ENCODE measurements at places on chromosomes 1 and 21.

DNA sequence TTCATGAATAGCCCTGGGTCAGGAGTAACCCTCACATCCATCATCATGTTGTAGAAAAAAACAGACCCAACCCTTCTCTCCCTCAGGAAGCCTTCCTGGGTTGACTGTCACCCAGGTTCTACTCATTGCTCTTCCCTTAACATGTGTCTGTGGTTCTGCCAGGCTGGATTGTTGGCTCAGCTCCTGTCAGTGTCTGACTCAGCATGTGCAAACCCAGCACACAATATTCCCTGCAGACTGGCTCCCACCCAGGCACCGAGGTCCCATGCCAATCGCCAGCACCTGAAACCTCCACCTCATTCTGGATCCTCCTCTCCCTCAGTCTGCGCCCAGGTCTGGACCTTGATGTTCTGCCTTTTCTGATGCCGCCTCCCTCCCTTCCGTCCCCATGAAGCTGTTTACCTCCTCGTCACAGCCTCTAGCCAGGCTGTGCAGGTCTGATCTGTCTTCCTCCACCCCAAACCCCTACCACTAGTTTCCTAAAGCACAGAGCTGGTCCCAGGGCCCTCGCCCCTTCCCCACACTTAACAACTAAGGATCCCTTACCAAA is 4.3 kb upstream of the S100A8 start:
- no peak for DNase-seq

DNA sequence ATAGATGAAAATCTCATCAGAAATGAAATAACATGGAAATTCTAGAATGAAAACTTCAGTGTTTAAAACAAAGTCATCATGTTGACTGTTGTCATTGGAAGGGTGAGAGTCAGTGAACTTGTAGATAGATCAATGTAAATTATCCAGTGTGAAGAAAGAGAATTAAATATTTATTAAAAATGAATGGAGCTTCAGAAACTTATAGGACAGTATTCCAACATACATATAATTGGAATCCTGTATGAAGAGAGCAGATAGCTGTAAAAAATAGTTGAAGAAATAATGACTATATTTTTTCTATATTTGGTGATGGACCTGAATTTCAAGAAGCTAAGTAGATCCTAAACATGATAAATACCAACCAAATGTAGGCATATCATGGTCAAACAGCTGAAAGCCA is 60.0 kb downstream of the MAN1A2 start:
- DNase-seq = no peak

DNA sequence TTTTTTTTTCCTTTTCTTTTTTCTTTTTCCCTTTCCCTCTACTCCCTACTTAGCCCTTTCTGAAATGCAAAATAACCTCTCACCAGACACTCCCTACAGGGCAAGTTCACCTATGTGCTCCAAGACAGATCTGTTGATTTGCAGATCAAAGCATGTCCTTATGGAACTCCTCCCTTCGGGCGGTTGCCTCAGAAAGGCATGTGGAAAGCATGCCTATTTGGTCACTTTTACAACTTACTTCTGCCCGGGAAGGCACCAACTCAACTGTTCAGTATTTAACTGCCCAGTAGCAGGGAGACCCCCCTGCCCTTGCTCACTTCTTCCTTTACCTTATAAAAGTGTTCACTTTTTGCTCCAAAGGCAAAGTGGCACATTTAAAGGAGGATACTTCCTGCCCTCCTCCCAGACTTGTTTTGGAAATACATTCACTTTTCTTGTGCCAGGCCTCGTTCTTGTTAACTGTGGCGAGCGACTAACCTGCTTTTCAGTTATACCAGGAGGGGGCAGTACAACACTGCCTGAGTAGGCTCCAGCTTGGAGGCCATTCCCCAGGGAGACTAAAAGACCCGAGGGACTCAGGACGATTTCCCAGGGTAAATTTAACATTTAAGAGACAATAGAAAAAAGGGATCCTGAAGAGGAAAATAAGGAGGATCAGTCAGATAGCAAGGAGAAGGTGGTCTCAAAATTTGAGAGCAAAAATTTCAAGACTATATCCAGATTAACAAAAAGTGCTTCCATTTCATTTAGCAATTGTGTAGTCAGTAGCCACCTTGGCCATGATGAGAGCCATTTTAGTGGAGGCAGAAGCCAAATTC is 12.3 kb upstream of the SLAMF7 start:
- peak; percentile 49 for DNase-seq

- DNase-seq = peak; percentile 24
These were observed 173.3 kb upstream of the FOXD3 start for GRCh38 chr1:63148825-63149645.

DNA sequence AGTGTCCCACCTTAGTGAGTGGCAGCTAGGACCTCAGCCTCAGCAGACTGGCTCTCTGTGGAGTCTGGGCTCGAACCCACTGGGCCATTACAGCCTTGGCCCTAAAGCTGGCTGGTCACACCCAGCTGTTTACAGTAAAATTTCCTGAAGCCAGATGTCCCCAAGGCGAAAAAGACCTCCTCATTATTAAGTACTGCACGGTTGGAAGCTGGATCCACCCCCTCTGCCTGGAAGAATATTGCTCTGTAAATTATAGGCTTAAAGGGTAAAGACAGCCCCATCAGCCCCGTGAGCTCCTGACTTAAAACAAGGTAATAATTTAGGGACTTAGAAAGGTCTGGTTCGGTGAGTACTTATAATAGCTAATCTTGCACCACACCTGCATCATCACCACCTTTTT is 30.3 kb upstream of the TMEM51 start:
- DNase-seq = no peak

GRCh38 chr1:172533513-172534151 is 682 bp downstream of the SUCO start:
- DNase-seq = peak; percentile 23

DNA sequence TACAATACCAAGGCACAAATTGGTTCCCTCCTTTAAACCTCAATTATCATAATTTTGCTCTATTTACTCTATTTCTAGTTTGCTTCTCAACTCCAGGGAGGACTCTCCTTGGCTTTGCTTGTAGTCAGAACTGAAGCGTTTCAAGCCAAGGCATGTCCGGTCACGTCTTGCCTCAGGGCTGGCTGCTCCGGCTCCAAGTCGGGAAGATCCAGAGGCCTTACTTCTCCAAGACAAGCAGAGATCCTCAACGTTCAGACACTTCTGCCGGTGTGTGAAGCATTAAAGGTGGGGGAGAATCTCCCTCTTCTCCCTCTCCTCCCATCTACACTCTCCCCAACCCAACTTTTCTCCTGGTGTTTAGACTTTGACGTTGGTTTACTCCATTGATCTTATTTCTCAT is 7.2 kb upstream of the HHAT start:
- DNase-seq = no peak

DNA sequence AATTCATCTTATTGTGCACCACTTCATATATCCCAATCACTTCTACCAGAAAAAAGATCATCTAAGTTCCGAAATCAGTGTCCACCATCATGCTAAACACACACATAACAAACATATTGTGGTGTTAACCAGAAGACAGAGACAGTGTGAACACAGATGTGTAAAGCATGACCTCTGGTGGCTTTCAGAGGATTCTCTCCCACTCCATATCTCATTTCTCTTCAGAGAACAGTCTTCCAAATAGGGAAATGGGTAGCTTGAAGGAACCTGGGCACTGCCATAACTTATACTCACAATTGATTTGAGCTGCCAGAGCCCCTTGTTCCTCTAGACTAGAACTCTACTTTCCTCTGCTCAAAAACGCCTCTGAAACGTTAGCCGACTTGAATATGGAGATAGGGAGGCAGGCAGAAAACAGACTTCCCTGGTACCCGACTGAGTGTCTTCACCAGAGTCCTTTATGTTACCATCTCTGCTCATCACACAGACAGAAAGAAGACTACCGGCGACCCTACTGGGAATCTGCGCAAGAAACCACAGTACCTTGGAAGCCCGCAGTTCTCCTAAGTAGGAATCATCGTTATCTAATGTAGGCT is 1.8 kb upstream of the ELAPOR1 start:
- no peak for DNase-seq

DNA sequence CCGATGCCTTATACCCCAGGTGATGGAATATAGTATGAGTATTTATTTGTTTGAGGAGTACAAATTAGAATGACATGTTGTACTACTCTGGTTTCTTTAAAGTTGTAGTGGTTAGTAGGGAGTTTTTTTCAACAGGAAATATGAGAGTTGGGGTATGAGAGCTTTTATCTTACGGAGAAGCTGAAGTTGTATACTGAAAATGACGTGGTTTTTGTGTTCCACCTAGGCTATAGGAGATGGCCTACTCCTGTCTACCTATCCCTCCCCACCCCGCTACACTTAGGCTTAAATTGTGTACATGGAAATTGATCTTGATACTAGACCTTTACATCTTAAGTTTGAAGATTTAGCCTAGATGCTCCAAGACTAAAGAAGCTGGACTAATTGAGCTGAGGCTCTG is 6.8 kb upstream of the HAX1 start:
- no peak for DNase-seq

- DNase-seq = peak; percentile 77
These were observed 747 bp upstream of the ENAH start for GRCh38 chr1:225653463-225654276.

DNA sequence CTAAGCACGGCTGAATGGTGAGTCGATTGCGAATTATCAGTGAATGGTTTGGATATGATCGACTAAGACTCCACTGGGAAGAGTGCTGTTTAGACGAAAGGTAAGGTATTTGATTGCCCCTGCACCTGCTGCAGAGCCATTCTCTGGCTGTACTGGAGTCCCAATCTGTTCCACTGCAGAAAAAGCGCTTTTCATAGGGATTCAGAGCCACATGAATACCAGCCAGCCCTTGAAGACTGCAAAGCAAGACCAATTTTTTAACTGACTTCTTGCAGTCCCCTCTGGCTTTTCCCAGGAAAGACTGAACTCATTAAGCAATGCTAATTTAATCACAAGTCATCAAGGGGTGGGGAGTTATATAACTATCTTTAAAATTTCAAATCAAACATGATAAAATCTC is 1.3 kb downstream of the GREM2 start:
- DNase-seq = no peak

GRCh38 chr1:181134543-181135436 is 46.3 kb downstream of the IER5 start:
- no peak for DNase-seq

DNA sequence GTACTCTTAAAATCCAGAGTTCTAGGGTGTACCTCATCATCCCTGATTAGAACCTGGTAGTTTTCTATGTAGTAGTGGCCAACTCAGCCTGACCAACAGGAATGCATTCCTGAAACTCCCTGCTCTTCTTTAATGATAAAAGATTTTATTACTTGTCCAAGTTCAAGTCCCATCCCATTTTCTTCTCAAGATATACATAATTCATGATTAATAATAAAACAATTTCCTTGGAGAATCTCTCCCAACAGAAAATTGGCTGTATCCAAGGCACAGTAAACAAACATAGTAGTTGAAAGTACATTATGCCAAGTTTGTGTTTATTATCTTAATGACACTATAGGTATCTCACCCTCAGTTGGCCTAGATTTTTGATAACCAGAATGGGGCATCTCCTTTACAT is 714.1 kb upstream of the ADAMTS5 start:
- DNase-seq = no peak

- no peak for DNase-seq
These were observed 12.7 kb downstream of the CSF1 start for GRCh38 chr1:109923131-109923945.

- DNase-seq = peak; percentile 43
These were observed 132.9 kb upstream of the POU3F1 start for GRCh38 chr1:38179483-38179882.

- no peak for DNase-seq
These were observed 28.4 kb downstream of the AK2 start for GRCh38 chr1:33008051-33008914.

DNA sequence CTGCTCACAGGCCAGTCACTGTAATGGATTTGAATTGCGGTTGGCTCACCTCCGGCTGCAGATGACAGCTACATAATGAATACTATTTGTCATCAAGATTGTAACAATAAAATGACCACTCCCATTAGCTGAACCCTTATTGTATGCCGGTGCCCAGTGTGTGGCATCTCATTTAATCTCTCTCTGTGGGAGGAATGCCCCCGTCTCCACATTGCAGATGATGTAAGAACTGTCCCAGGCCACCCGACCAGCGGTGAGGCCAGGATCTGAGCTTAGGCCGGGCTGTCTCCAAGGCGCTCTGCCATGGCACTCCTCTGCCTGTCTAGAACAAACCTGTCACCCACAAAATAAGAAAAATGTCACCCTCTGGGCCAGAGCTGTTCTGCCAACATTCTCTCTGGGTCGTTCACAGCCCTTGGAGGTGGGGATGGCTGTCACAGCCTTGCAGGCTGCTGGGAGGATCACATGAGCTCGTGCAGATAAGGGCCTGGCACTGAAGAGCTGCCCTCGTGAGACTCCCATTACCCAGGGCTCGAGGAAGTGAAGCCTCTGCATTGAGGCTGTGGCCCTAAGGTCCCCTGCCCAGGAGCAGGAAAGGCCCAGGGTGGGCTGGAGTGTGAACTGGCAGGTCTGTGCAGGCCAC is 52.7 kb downstream of the ECE1 start:
- peak; percentile 52 for DNase-seq

DNA sequence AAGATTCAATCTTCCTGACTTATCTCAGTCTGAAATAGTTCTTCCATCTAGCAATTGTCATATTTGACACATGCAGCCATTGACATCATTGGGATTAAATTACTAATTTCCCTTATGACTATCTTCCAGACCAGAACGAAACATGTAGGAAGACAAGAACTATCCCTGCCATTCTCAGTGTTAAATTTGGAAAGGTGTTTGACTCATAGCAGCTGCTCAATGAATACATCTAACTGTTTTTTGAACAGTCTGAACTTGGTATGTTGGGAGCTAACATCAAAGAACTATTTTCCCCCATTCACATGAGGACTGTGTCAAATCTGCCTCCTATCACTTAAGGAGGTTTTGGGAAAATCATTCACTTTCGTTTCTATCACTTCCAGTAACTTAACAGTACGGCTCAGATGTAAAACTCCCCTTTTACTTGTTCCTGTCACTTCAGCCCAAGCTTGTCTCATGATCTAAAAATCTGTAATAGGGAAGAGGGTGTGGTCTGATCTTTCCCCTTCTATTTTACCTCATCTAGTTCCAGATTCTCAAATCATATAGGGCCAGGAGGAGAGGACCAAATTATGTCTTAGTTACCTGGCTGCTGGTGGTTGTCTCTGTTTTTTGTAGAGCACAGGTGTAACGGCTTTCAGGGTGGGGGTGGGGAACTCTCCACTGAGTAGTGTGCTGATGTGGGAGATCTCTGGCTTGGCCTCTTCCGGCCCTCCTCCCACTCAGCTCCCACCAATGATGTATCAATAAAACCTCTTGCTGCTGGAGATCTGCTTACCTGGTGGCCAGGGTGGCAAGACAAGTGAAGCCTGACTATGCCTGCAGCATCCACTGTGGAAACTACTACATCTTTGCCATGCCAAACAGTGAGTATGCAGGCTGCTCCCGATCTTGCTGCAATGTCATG is 26.2 kb upstream of the SLAMF1 start:
- DNase-seq = no peak

DNA sequence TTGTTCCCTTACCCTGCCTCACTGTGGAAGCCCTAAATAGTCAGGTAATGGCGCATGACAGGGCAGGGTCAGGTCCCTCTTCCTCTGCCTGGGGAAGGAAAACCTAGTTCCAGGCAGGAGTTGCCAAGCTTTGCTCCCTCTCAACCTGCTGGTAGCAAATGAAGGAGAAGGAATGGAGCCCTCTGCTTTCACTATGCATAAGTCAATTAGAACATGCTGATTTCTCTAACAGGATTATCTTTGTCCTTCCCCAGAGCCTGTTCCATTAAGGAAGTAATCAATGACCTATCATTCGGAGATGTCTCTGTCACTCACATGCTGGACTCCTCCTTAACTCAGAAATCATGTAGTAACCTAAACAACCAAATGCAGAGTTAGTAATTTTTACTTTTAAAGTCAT is 161.8 kb upstream of the NFIA start:
- no peak for DNase-seq

GRCh38 chr1:97759078-97759477 is 161.8 kb downstream of the DPYD start:
- DNase-seq = no peak

Measured in left cardiac atrium (tissue), 4 donors.